ENCODE measurements at places on chromosomes 13 and 19.

GRCh38 chr19:5122671-5123409, 153.9 kb downstream of the KDM4B start:
- no peak for DNase-seq

DNA sequence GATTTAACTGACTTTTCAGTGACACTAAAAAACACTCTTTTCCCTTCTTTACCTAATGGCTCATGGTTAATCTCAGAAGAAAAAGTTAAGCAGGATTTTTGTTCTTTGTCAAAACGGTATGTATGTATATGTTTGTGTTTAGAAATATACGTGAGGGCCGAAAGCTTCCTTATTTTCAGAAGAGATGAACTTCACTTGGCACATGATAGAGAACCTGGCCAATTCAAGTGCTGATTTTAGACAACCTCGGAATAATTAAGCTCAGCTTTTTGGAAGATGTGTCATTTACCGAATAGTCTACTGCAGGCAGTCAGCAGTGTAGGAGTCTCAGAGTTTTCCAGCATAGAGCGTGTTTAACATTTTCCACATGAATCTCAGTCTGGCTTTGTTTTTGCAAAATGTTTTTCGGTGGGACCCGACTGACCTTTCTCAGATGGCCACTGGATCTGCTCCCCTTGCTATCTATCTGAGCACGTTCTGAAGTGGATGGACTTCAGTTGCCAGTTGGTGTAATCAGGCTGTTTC, 4.6 kb downstream of the RNASEH2B start:
- no peak for DNase-seq

- no peak for DNase-seq
Measured at GRCh38 chr13:108682714-108683113, 53.3 kb downstream of the MYO16 start.

DNA sequence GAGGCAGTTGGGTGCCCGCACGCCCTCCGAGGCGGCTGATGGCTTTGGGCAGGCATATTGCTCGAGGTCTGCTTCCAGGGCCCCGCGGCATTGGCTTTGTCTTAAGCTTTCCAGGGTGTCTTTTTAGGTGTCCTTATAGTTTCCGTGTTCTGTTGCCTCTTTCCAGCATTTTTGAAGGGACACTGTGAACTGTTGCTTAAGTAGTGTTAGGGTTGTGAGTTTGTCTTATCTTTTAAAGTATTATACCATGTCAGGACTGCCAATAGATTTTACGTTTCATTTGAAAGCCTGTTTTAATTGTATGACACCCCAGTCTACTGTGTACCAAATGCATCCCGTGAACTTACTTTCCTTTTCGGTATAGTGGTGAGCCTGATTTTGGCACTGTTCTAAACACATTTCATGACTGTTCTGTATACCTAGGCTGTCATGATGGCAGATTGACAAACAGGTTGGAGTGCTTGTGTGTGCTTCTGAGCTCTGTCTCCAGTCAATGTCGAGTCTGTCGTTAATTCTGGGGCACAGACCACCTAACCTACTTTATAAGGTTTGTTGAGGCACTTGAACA, 656 bp downstream of the PCCA start:
- DNase-seq: no peak

DNA sequence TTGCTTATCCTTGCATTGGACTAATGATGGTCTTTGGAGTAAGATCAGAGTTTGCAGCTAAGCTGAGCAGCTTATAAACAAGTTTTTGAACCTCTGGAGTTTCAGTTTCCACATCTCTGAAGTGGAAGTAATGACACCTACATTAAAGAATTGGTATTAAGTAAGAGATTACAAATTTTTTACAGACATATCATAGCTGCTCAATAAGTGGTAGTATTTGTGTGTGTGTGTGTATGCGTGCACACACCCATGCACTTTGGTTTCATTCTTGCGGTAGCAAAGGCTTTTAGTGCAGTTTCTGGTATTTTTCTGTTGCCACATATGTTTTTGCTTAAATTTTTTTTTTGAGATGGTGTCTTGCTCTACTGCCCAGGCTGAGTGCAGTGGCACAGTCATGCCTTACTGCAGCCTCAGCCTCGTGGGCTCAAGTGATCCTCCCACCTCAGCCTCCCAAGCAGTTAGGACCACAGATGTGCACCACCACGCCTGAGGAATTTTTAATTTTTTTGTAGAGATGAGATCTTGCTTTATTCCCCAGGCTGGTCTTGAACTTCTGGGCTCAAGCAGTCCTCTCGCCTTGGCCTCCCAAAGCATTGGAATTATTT, 4.5 kb downstream of the NAA16 start:
- DNase-seq: no peak

DNA sequence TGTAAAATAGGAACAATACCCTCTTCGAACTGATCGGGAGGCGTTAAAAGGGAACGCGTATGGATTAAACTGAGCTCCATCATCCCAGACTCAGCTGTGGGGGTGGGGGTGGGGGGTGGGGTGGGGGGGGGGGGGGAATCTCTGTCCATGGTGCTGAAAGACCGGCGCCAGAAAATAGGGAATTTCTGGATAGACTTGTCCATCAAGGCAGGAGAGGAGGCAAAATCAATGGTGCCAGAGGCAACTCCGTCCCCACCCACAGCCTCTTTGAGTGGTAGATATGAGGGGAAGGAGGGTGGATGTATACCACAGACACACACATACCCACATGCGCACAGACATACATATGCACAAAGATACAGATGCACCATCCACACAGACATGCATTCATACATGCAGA, 37.4 kb downstream of the ZNF787 start:
- DNase-seq: no peak

DNA sequence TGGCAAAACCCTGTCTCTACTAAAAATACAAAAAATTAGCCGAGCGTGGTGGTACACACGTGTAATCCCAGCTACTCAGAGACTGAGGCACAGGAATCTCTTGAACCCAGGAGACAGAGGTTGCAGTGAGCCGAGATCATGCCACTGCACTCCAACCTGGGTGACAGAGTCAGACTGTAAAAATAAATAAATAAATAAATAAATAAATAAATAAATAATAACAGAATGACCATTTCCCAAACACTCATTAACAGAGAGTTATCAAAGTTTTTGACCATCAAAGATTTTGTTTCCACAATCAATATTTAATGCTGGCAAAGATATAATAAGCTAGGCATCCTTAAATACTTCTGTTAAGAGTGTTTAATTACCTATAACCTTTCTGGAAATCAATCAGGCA, 299.4 kb downstream of the KCTD12 start:
- DNase-seq: no peak

- DNase-seq: no peak
Measured at GRCh38 chr19:936175-936546, 10.3 kb downstream of the ARID3A start.

GRCh38 chr13:98345107-98345935, 168.3 kb upstream of the RNF113B start:
- DNase-seq: no peak

Measured in T-helper 2 cell (primary cell).